ENCODE measurements at places on chromosomes 5 and 9.

DNA sequence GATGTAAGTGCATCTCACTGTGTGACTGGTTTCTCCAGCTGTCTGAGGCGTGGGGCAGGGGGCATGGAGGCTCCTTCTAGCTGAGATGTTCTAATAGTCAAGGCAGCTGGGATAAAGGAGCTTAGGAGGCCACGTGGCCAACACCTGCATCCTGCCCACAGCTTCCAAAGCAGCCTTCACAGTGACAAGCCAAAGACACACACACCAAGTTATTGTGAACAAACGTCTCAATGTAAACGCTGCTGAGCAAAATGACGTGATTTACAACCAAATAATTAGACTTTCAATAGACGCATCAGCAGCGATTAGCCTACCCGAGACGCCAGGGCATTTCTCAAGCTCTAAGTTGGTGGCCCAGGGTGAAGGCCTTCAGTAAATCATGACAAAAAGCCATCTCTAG lies 23.2 kb upstream of the SLC25A51 start:
- H3K4me3 ChIP-seq, result no peak overlapping the region
- peaks cover 25% of the 10 kb centered on the region for H3K36me3 ChIP-seq
- peaks cover 27% of the 10 kb centered on the region for H3K4me1 ChIP-seq
- H3K27me3 ChIP-seq, result no peaks in the 10 kb centered on the region

- no peak overlapping the region for H3K4me3 ChIP-seq
- DNase-seq, result no peak
- 0 out of 2 replicates have a peak, but pooled peaks cover 5% of the 10 kb centered on the region for H3K27me3 ChIP-seq
- no peaks in the 10 kb centered on the region for H3K4me1 ChIP-seq
- H3K36me3 ChIP-seq, result no peaks in the 10 kb centered on the region
These were observed 5.4 kb downstream of the TNFSF8 start for GRCh38 chr9:114925039-114925438.

DNA sequence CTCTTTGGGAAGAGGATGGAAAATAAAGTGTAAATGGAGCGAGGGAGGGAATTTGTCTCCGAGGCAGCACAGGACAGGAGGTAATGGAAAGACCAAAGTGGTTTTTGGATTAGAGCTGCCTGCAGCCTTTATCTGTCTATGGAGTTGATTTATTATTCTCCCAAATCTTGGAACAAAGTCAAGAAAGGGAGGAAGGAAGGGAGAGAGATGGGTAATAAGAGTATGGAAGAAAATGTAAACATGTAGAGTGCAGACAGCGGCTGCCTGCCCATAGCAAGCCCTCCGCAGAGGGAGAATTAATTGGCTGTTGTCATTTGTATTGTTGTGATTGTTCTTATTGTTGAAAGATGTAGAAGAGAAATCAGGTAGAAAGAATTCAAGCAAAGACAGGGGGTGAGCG lies 15.7 kb downstream of the KCNIP1 start:
- no peaks in the 10 kb centered on the region for H3K27me3 ChIP-seq
- no peak overlapping the region for H3K27ac ChIP-seq
- H3K4me3 ChIP-seq, result no peak overlapping the region
- H3K4me1 ChIP-seq, result peaks cover 42% of the 10 kb centered on the region

DNA sequence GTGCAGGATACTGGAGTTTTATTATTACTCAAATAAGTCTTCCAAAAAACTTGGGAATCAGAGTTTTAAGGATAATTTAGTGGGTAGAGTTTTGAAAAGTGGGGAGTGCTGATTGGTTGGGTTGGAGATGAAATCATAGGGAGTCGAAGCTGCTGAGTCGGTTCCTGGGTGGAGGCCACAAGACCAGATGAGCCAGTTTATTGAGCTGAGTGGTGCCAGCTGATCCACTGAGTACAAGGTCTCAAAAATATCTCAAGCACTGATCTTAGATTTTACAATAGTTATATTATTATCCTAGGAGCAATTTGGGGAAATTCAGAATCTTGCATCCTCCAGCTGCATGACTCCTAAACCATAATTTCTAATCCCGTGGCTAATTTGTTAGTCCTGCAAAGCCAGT lies 804.9 kb upstream of the SEMA6A start:
- no peak overlapping the region for H3K4me3 ChIP-seq
- H3K36me3 ChIP-seq, result no peaks in the 10 kb centered on the region
- H3K27me3 ChIP-seq, result no peaks in the 10 kb centered on the region
- H3K27ac ChIP-seq, result no peak overlapping the region

GRCh38 chr5:64213531-64213930 lies 47.9 kb downstream of the RNF180 start:
- H3K36me3 ChIP-seq, result no peaks in the 10 kb centered on the region
- DNase-seq, result no peak
- H3K4me1 ChIP-seq, result no peaks in the 10 kb centered on the region
- no peak overlapping the region for H3K27ac ChIP-seq

DNA sequence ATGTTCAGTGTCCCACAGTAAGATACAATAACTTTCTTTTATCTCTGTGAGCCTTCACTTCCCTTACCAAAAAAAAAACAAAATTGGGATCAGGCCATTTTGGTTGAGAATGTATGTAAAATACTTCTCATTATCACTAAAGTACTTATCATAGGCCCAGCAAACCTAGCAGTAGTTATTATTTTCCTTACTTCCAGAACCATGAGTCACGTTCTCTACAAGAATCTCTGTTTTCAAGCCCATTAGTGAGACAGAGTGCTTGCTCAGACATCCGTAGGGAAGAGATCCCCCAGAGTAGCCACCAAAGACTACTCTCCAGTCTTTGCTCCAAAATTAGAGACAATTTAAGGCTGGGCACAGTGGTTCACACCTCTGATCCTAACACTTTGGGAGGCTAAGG lies 103.9 kb upstream of the NR5A1 start:
- H3K36me3 ChIP-seq, result no peaks in the 10 kb centered on the region
- H3K4me3 ChIP-seq, result no peak overlapping the region
- no peaks in the 10 kb centered on the region for H3K27me3 ChIP-seq
- DNase-seq, result no peak
- no peak overlapping the region for H3K27ac ChIP-seq
- no peaks in the 10 kb centered on the region for H3K4me1 ChIP-seq
